CD4-positive, CD25-positive, alpha-beta regulatory T cell (primary cell): ENCODE measurements at places on chromosomes 4 and X. TPM values are rescaled to one million over a fixed set of nuclear protein-coding genes. Genes with fewer than 3 reads are reported as not detected.
A peak's percentile ranks its signal among the peaks of the same experiment; 100 is the strongest.

The KIF4A gene
- total RNA-seq = 0.42 TPM

- DNase-seq = no peak
- H3K4me1 ChIP-seq = peaks cover 17% of the 10 kb centered on the region
- no peaks in the 10 kb centered on the region for H3K27me3 ChIP-seq
- H3K4me3 ChIP-seq = no peak overlapping the region
- H3K36me3 ChIP-seq = peaks cover 33% of the 10 kb centered on the region
- no peak overlapping the region for H3K27ac ChIP-seq
These were observed 34.4 kb downstream of the NFKB1 start for GRCh38 chr4:102535398-102536082.

GRCh38 chrX:106391284-106391911 lies 220.4 kb upstream of the RADX start:
- no peaks in the 10 kb centered on the region for H3K27me3 ChIP-seq
- no peak for DNase-seq
- H3K36me3 ChIP-seq = no peaks in the 10 kb centered on the region
- H3K4me1 ChIP-seq = no peaks in the 10 kb centered on the region
- H3K4me3 ChIP-seq = no peak overlapping the region

The MAGEA1 gene
- not detected for total RNA-seq

DNA sequence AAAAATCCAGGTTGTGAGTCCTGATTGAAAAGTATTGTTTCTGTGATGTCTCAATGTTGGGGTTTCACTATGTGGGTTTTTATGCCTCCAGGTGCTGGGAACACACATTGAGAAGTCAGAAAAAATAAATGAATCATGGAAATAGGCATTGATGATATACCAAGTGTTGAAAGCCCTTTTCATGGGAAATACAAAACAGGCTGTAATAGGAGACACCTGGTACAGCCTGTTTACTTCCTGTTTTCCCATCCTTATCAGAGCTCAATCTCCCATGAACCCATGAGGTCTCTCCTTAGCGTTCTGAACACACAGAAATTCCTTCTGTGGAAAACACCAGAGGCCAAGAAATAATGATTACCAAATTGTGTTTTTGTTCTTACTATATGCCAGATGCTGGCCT lies 106.3 kb upstream of the BOD1L1 start:
- no peaks in the 10 kb centered on the region for H3K27me3 ChIP-seq
- no peak overlapping the region for H3K4me3 ChIP-seq
- H3K36me3 ChIP-seq = no peaks in the 10 kb centered on the region
- no peak for DNase-seq

GRCh38 chrX:70664726-70665125 lies 220.1 kb downstream of the DLG3 start:
- no peaks in the 10 kb centered on the region for H3K27me3 ChIP-seq
- H3K4me1 ChIP-seq = no peaks in the 10 kb centered on the region
- H3K36me3 ChIP-seq = no peaks in the 10 kb centered on the region

The SERTM2 gene
- not detected for total RNA-seq

- no peaks in the 10 kb centered on the region for H3K36me3 ChIP-seq
- H3K4me1 ChIP-seq = no peaks in the 10 kb centered on the region
- no peaks in the 10 kb centered on the region for H3K27me3 ChIP-seq
- DNase-seq = no peak
- no peak overlapping the region for H3K27ac ChIP-seq
These were observed 103.8 kb upstream of the HPF1 start for GRCh38 chr4:169861593-169861992.

DNA sequence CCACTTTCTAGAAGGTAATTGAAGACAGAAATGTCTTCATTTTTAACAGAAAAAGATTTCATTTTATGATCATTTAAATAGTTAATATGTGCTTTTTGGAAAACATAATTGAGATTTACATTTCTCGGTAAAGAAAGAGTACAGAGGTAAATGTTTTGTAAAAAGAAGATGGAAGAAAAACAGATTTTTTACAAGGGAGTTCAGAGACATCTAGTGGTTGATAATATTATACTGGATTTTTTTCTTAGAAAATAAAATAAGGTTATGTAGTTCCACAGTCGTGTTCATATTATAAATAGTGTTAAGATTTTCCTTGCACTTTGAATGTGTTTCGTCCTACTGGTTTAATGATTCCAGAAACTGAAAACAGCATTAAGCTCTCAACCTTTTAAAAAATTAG lies 60.6 kb downstream of the SMARCA1 start:
- H3K36me3 ChIP-seq = no peaks in the 10 kb centered on the region
- H3K4me1 ChIP-seq = no peaks in the 10 kb centered on the region
- no peaks in the 10 kb centered on the region for H3K27me3 ChIP-seq

GRCh38 chrX:38327775-38328081 lies 419 bp upstream of the RPGR start:
- H3K36me3 ChIP-seq = no peaks in the 10 kb centered on the region
- no peaks in the 10 kb centered on the region for H3K27me3 ChIP-seq
- peak overlapping the region; percentile 70 for H3K4me3 ChIP-seq
- H3K4me1 ChIP-seq = peaks cover 10% of the 10 kb centered on the region
- H3K27ac ChIP-seq = peak overlapping the region; percentile 79

- no peaks in the 10 kb centered on the region for H3K36me3 ChIP-seq
- no peak overlapping the region for H3K4me3 ChIP-seq
- no peaks in the 10 kb centered on the region for H3K4me1 ChIP-seq
- H3K27ac ChIP-seq = no peak overlapping the region
- no peak for DNase-seq
These were observed 253.6 kb downstream of the UNC5C start for GRCh38 chr4:95295157-95295556.

The EREG gene
- total RNA-seq = 1.0 TPM

GRCh38 chr4:101163936-101164335 lies 183.4 kb downstream of the PPP3CA start:
- H3K27me3 ChIP-seq = no peaks in the 10 kb centered on the region
- DNase-seq = no peak
- no peaks in the 10 kb centered on the region for H3K36me3 ChIP-seq
- no peak overlapping the region for H3K4me3 ChIP-seq
- H3K27ac ChIP-seq = no peak overlapping the region
- peaks cover 5% of the 10 kb centered on the region for H3K4me1 ChIP-seq

The ADRA2C gene
- total RNA-seq = not detected

DNA sequence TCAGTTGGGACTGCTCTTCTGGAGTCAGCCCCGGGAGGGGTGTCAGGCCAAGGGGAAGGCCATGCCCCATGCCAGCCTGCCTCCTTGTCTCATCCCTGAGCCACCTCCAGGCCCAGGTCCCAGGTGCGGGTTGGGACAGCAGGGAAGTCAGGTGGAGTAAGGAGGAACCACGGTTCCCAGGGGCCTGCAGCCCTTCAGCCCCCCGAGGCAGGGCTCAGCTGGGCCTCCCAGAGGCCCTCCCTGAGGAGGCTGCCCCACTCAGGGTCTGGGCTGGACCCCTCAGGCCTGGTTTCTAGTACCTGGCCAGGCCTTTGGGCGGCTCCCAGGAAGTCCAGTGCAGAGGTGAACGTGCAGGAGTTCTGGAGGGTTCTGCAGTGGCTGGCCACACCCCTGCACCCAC lies 23.4 kb upstream of the FGFR3 start:
- peaks cover 5% of the 10 kb centered on the region for H3K4me1 ChIP-seq
- H3K36me3 ChIP-seq = no peaks in the 10 kb centered on the region
- H3K27ac ChIP-seq = no peak overlapping the region
- no peaks in the 10 kb centered on the region for H3K27me3 ChIP-seq
- DNase-seq = no peak
- no peak overlapping the region for H3K4me3 ChIP-seq

The MAGEA9B gene
- not detected for total RNA-seq

The DSPP gene
- total RNA-seq = not detected

The HSD17B11 gene
- 41.0 TPM for total RNA-seq

The OTUD6A gene
- total RNA-seq = not detected
